ENCODE measurements at places on chromosomes 6 and 20. TPM values are rescaled to one million over a fixed set of nuclear protein-coding genes. Genes with fewer than 3 reads are reported as not detected.

The HTR1B gene
- 0.68 TPM for total RNA-seq

The TRAPPC3L gene
- total RNA-seq, result not detected

The LRP11 gene
- total RNA-seq, result 167 TPM

The LRRC1 gene
- total RNA-seq, result 27.1 TPM

The CTAGE9 gene
- not detected for total RNA-seq

The FUCA2 gene
- total RNA-seq, result 28.3 TPM

The IRF4 gene
- total RNA-seq, result under 0.01 TPM

The ZNF165 gene
- 7.5 TPM for total RNA-seq

The MUC21 gene
- not detected for total RNA-seq

The NKX2-2 gene
- total RNA-seq, result not detected

The OPN5 gene
- total RNA-seq, result not detected

The GSTA2 gene
- not detected for total RNA-seq

The LRRN4 gene
- 0.07 TPM for total RNA-seq

The NKAIN4 gene
- 2.7 TPM for total RNA-seq

The BIRC7 gene
- not detected for total RNA-seq

The NECAB3 gene
- total RNA-seq, result 8.2 TPM

The ZGPAT gene
- 16.7 TPM for total RNA-seq

The HLA-DMA gene
- 2.4 TPM for total RNA-seq

All from nasal cavity respiratory epithelium epithelial cell of viscerocranial mucosa (primary cell).